Fibroblast of skin of right biceps (primary cell): ENCODE measurements at places on chromosomes 7 and 10.

- DNase-seq: no peak
These were observed 19.2 kb downstream of the AKR1C8 start for GRCh38 chr10:5165738-5166137.

DNA sequence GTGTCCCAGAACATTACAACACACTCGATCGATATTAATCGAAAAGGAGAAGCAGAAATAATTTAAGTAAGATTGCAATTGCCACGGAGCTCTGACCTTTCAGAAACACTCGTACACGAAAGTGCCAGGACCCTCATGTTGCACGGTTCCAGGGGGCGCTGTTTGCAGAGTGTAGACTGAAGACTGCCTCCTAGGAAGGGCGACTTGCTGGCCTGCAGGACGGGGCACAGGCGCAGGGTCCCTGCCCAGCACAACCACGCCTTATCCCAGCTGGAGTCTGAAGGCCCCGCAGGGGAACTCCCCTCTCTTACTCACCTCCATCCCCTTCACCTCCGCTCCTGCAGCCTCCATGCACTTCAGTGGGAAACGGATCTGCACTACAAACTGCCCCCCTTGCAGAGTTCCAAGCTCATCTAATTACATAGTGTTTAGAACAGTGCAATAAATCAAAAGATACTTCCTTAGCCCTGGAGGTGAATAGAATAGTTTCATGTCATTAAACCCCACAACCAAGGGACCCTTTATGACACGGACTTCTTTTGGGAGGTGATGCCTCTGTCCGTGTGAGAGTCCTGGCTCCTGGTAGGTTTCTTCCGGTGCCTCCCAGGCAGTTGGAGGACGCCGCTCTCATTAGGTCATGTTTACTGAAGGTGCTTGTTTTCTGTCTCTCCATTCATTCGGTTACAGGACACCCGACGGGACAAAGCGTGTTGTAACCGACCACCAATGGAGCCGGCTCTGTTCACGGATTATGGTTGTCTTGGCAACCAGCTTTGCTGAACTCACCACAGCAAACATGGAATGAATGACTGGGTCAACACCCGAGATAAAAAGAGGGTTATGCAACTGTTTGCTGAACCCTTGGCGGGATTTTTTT, 262.2 kb downstream of the BAMBI start:
- peak; percentile 79 for DNase-seq

- no peak for DNase-seq
These were observed 117.9 kb upstream of the AGR3 start for GRCh38 chr7:16999541-17000267.

DNA sequence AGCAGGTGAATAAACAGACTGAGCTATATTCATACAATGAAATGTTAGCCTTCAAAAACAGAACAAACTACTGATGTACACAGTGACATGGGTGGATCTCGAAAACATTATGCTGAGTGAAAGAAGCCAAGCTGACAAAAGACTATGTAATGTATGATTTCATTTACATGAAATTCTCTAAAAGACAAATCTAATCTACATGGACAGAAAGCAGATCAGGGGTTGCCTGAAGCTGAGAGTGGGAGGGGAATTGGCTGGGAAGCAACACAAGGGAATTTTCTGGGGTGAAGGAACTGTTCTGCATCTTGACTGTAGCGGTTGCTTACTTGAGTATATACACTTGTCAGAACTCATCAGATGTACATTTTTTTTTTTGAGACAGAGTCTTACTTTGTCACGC, 121.7 kb upstream of the SVIL start:
- no peak for DNase-seq
